Vein endothelial cell (primary cell): ENCODE measurements at places on chromosomes 12 and 14. TPM values are rescaled to one million over a fixed set of nuclear protein-coding genes. Genes with fewer than 3 reads are reported as not detected.

KRT71 gene
- not detected in 2 replicates for total RNA-seq

SYNJ2BP gene
- total RNA-seq: 23.5 and 29.9 TPM in 2 replicates

E2F7 gene
- 19.3 and 35.9 TPM in 2 replicates for total RNA-seq

GLIPR1L1 gene
- total RNA-seq: not detected in 2 replicates

BCL11B gene
- 0.19 and 0.33 TPM in 2 replicates for total RNA-seq

DYRK2 gene
- 11.9 and 12.7 TPM in 2 replicates for total RNA-seq

HSPA2 gene
- total RNA-seq: 8.7 and 15.4 TPM in 2 replicates
